Activated naive CD4-positive, alpha-beta T cell treated with anti-CD3 and anti-CD28 coated beads, Interleukin-2, amount 50 U/mL, for 72 hours (primary cell): ENCODE measurements at places on chromosomes 12 and 14. TPM values are rescaled to one million over a fixed set of nuclear protein-coding genes. Genes with fewer than 3 reads are reported as not detected.

POTEG gene
- total RNA-seq = not detected

CHURC1 gene
- 67.5 TPM for total RNA-seq

SYT1 gene
- total RNA-seq = not detected

ERGIC2 gene
- total RNA-seq = 93.5 TPM

GZMH gene
- 17.0 TPM for total RNA-seq

HOXC12 gene
- not detected for total RNA-seq

LRP1-AS gene
- not detected for total RNA-seq

FAM222A gene
- 1.2 TPM for total RNA-seq

TAS2R7 gene
- not detected for total RNA-seq

RNASE7 gene
- not detected for total RNA-seq

PLD4 gene
- total RNA-seq = not detected

SVOP gene
- total RNA-seq = not detected
